NCI-H526 (cell line): ENCODE measurements at places on chromosomes 5 and 9.
A peak's percentile ranks its signal among the peaks of the same experiment; 100 is the strongest.

GRCh38 chr5:20515606-20516005, 527.6 kb upstream of the CDH18 start:
- no peak for DNase-seq

DNA sequence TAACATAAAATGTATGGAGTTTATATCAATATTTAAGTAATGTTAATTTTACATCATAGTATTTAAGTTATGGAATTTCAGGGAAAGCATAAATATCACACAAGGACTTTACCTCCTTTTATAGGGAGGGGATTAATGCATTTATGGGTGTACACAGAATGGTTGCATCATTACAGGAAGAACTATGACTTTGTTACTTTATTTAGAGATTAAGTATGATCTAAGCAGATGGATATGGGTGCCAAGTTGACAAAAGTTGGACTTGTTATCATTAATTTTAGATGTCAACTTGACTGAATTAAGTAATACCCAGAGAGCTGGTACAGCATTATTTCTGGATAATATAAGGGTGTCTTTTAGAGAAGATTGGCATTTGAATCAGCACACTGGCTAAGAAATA, 160.5 kb upstream of the CDH10 start:
- no peak for DNase-seq

GRCh38 chr5:5302201-5302600, 120.3 kb upstream of the ICE1 start:
- no peak for DNase-seq

GRCh38 chr5:87242242-87242641, 25.4 kb upstream of the RASA1 start:
- no peak for DNase-seq

DNA sequence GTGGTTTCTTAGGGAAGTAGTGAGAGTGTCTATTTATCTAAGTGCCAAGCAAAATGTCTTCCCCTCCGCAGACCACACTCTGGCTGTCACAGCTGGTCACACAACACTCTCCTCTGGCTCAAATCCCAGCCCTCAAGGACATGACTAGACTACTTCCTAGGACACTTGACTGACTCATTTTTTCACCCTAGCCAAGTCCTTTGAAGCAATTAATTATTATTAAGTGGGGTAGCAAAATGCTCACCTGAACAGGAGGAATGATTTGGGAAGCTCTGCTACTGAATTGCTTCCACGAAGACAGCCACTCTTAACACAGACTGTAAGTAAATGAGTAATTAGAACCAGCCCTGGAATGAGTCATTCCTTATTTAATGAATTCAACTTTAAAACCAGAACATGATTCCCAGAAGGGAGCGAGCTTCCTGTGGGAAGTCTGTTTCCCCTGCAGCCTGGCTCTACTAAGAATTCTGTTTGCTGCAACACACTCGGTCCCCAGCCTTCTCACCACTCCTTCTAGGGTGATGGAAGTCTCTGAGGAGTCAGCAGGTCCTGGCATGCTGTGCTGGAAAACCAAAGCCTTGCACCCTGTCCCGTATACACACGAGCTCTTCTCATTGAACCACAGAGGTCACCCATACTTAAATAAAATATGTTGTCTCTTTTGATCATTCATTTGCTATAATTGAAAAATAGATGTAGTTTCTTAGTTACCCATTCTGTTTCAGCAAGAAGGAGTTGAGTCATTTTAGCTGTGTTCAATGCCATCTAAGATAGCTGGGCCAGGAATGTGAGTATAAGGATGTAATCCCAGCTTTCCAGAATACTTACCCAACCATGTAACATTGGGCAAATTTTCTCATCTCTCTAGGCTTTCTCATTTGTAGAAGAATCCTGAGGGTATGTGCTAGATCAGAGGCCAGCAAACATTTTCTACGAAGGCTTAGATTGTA, 218.6 kb upstream of the RASEF start:
- DNase-seq = no peak

- no peak for DNase-seq
These were observed 79.1 kb downstream of the ATG10 start for GRCh38 chr5:82050955-82051354.

DNA sequence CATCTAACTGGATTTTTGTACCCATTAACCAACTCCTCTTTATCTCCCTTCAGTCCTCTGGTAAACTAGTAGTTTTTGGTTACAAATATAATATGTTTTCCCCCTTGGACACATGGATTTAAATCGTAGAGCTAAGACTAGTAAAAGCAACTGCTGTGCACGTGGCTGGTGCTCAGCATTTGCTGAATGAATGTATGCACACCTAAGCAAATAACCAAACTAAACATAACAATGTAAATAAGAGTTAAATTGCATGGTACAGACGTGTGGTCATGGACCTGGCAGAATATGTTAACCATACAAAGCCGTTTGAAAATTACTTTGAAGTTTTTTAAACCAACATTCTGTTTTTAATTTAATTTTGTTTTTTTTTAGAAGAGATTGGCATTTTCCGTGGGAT, 65.2 kb upstream of the FYB1 start:
- peak; percentile 82 for DNase-seq

DNA sequence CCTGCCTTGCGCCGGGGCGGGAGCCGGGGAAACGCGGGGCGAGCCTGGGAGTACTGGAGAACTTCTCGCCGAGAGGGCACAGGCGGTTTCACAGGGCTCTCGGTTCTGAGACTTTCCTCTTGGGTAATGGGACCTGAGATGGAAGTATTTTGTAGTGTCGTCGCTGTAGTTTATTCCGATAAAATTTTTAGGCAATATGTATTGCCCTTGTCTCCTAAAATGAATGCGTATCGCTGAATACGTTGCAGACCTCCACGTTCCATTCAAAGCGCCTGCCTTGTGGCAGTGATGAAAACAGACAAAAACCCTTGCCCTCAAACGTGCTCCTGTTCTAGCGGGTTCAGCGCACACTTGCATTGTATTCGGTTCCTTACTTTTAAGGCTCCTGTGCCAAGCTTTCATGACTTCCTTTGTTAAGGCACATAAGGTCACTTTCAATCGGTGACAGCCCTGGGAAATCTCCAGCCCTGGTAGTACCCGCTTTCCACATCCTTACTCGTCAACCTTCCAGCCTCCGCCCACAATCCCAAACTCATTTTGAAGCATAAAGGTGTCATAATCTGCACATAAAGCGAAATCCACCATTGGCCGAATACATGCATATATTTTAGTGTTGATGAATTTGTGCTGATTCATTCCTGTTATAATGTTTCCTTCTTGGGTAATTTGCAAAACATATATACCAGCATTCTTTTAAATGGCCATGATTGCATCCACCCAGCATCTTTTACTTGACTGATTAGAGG, 694 bp downstream of the RMI1 start:
- peak; percentile 45 for DNase-seq

- DNase-seq = no peak
These were observed 243.4 kb upstream of the KLF4 start for GRCh38 chr9:107732781-107733522.

DNA sequence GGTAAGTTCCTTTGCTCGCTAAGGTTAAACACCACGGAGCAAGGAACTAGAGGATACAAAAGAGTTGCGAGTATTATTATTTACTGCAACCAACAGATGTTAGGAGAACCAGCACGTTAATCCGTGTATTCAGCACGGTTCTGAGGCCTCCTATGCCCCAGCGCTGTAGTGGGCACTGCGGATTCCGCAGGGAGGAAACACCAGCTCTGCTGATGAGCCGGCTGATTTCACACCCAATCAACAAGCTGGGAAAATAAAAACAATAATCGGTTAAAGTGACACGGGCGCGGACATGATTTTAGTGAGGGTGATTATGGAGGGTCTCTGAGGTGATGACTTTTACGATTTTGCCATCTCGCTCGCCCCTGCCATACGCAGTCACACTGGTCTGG, 702 bp upstream of the PRELID2 start:
- no peak for DNase-seq

DNA sequence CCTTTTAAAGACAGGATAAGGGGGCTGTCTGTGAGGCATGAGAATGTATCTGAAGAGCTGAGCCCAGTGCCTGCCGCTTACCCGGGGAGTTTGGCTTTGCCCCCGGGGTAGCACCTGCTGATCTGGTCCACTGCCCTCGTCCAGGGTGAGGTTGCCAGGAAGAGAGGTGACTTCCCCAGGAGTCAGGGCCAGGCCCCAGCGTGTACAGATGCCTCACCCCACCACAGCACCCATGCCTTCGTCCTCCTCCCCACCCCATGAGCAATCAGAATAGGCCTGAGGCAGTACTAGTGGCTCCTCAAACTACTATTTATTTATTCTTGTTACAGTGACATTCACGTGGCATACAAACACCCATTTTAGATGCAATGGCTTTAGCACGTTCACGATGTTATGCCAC, 15.7 kb upstream of the AIF1L start:
- DNase-seq = no peak

- no peak for DNase-seq
These were observed 35.6 kb downstream of the IL6ST start for GRCh38 chr5:55959208-55959607.
